ENCODE measurements at places on chromosomes 16 and 17.

GRCh38 chr16:81708266-81709015 is 70.7 kb upstream of the PLCG2 start:
- DNase-seq, result no peak

DNA sequence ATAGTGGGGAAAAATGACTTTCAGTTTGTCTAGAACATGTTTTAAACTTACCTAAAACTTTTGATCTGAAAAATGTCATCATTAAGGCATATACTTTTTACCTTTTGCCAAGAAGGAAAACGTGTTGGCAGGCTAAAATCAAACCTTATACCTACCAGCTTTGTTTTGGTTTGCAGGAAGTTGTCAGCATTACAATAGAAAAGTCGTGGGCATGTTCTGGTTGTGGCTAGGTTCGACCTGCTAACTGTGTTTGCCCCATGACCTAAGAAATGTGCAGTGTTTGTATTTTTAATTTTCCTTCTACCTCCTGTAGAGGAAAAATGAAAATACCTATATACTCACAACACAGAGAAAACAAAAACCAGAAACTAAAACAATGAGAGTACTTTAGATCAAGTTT is 13.0 kb downstream of the SKAP1 start:
- DNase-seq, result no peak

DNA sequence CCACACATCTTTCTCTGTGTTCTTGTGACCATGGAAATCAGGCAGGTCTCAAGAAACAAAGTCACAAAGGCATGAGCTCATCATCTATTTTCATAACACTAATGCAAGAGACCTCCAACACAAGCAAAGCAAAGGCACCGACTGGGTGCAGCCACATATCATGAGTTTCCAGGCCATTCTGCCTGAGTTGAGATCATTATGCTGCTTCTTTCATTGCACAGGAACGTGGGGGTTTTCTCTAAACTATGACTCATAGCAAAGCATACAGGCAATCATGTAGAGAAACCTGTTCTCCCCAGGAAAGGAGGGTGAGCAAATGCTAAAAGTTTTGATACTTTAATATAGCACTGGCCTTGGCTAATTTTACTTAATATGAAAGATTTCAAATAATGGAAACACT is 60.7 kb downstream of the GRIN2A start:
- no peak for DNase-seq

GRCh38 chr17:4997302-4998026 is at the start of the genes INCA1 and KIF1C:
INCA1 (minus strand) TSS chr17:4997522; CDS start chr17:4994437, 3,085 bp downstream.
KIF1C (plus strand) TSS chr17:4997950; CDS start chr17:5000247, 2,297 bp downstream.
- DNase-seq, result peak; percentile 92

DNA sequence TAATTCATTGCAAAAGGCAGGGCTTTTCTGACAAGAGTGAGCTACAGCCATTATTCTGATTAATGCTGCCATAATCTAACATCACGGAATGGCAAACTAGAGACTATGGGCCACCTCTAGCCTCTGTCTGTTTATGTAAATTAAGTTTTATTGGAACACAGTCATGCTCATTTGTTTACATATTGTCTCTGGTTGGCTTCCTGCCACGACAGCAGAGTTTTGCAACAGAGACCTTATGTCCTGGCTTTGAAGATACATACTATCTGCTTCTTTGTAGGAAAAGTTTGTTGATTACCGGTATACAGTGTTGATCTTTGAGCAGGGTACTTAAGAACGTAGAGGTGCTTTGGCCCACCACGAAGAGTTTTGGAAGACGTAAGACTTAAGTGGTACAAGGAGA is 715.9 kb upstream of the RBFOX1 start:
- no peak for DNase-seq

GRCh38 chr16:11561454-11561805 is 25.3 kb downstream of the LITAF start:
- DNase-seq, result no peak

DNA sequence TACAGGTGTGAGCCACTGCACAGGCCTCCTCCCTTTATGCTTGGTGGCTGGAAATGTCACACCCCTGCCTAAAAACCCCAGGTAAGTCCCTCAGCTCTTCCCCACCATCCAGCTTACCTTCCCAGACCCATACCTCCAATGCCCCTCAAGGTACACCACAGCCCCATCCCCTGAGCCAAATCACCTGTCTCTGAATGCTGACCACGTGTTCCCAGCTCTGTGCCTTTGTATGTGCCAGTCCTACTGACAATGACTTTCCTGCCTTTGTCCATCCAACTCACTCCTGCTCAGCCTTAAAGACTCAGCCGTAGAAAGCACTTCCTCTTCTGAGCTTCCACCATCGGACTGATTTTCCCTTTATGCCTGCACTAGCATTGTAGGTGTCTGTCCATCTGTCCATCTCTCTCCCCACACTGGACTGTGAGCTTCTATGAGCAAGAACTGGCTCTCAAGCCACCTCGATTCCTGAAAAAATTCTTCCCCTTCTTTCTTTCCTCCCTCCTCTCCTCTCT is 30.7 kb upstream of the GOSR2 start:
- no peak for DNase-seq

GRCh38 chr16:17168181-17168580 is 302.6 kb downstream of the XYLT1 start:
- DNase-seq, result no peak

GRCh38 chr16:1953734-1954133 is 755 bp downstream of the RPL3L start:
- DNase-seq, result no peak

GRCh38 chr17:15444805-15445204 is 22.6 kb downstream of the CDRT4 start:
- DNase-seq, result no peak

DNA sequence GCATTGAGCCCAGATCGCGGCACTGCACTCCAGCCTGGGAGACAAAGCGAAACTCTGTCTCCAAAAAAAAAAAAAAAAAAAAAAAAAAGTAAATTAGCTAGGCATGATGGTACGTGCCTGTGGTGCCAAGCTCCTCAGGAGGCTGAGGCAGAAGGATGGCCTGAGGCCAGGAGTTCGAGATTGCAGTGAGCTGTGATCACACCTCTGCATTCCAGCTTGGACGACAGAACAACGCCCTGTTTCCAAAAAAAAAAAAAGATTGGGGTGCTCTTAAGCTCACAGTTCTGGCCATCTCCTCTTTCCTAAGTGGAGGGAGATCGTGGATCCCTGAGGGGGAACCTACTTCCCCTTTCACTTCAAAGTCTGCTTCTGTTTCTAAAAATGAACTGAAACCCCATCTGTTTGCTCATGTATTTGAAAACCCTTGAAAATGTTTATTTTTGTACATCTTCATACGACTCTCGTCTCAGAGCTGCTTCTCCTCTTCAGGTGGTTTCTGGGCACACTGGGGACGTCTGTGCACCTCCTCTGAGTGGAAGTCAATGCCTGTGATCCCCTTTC is 138.8 kb downstream of the PRKCA start:
- no peak for DNase-seq

DNA sequence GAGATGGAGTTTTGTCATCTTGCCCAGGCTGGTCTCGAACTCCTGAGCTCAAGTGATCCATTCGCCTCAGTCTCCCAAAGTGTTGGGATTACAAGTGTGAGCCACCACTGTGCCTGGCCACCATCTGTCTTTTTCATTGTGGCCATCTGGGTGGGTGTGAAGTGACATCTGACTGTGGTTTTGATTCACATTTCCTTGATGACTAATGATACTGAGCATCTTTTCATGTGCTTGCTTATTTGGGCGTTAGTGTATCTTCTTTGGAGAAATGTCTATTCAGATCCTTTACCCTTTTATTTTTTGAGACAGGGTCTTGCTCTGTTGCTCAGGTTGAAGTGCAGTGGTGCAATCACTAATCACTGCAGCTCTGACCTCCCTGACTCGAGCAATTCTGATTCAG is 53.9 kb upstream of the ERN1 start:
- DNase-seq, result peak; percentile 28

DNA sequence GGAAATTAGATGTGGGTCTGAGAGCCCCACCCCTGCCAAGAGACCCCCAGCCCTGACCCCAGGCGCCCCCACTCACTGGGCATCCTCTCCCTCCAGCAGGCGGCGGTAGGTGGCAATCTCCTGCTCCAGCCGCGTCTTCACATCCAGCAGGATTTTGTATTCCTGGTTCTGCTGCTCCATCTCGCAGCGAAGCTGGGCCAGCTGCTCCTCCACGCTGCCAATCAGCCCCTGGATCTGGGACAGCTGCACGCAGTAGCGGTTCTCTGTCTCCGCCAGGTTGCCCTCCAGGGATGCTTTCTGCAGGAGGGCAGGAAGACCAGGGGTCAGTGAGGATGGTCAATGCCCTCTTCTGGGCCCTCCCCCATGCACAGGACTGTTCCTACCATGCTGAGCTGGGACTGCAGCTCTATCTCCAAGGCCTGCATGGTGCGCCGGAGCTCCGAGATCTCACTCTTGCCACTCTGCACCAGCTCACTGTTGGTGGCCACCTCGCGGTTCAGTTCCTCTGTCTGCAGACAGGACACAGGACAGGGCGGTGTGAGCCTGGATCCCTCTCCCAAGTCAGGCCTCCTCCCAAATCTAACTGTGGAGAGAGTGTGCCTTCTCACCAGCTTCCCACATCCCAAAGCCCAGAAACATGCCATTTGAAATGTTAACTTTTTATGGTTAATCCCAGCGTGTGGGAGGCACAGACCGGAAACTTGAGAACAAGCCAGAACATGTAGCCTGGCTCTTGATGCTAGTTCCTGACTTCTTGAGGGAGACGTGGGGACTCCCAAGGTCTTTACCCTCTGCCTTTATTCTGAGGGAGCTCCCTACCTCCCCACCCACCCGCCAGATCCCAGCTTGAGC is 3.6 kb downstream of the KRT17 start:
- no peak for DNase-seq

DNA sequence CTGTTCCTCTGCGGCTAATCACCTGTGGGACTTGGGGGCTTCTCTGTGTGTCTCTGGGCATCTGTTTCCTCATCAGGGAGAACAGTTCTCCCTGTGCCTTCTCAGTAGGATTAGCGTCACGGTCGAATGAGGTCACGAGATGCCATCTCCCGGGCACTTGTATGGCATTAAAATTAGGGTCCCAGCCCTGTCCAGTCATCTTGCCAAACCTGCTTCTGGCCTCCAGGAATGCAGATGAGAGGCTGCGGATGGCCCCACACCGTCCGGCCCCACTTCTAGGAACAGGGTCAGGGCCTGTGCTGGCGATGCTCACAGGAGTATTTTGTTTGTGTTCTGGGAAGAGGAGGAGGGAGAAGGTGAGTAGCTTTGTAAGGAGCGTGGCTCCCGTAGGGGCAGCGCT is 58.5 kb downstream of the OR1D5 start:
- DNase-seq, result no peak

DNA sequence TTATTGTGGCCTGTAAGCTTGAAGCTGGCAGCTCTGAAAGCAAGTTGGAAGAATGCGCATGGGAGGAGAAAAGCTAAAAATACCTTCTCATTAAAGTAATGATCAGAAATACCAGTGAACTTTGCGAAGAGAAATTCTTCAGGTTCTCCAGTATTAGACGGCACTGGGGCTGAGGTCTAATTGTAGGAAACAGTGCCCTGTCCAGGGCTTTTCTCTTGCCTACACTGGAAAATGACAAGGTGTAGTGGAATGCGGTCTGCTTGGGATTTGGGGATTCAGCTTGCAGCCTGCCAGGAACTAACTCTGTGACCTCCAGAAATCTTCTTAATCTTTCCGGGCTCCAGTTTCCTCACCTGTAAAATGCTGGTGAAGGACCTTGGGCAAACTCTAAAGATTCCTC is 53.3 kb upstream of the KCNJ16 start:
- no peak for DNase-seq

- DNase-seq, result no peak
These were observed 213.4 kb upstream of the GSE1 start for GRCh38 chr16:85399583-85400284.

DNA sequence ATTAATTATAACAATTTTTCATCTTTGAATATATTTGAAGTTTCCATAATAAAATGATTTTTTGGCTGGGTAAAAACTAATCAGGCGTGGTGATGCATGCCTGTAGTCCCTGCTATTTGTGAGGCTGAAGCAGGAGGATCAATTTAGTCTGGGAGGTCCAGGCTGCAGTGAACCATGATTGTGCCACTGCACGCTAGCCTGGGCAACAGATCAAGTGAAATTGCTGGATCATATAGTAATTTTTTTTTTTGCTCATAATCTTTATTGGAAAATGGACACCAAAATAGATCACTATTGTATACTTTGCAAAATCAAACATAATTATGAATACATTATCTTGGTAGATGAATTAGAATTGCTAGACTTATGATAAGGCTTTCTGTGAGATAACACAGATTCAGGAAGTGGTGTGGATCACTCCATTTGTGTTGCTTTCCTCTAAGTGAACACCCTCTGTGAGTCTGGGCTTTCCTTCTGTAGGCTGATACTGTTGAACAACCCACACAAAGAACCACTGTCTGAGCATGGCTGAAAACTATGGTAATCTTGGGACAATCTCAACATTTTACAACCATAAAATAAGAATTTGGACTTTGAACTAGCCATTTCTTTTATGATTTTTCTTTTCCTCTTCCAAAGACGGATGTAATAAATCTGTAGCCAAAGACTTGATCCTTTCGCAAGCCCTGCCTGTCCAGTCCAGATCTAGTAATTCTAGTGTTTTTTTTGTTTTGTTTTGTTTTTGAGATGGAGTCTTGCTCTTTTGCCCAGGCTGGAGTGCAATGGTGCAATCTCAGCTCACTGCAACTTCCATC is 5.6 kb upstream of the ST3GAL2 start:
- DNase-seq, result no peak

Measured in activated CD4-positive, alpha-beta memory T cell treated with anti-CD3 and anti-CD28 coated beads, Interleukin-2, amount 10 ng/mL, durations not matched to agents 7 days and 5 days (primary cell).